Substantia nigra (tissue), 51 donors: ENCODE measurements at places on chromosomes 16 and 17.

- no peak for DNase-seq
Observed at GRCh38 chr17:65190467-65191097, 53.4 kb downstream of the RGS9 start.

GRCh38 chr17:29158096-29158487, 22.1 kb downstream of the MYO18A start:
- DNase-seq, result no peak

- peak; percentile 8 for DNase-seq
Observed at GRCh38 chr17:50816771-50817751, 18.3 kb upstream of the WFIKKN2 start.

DNA sequence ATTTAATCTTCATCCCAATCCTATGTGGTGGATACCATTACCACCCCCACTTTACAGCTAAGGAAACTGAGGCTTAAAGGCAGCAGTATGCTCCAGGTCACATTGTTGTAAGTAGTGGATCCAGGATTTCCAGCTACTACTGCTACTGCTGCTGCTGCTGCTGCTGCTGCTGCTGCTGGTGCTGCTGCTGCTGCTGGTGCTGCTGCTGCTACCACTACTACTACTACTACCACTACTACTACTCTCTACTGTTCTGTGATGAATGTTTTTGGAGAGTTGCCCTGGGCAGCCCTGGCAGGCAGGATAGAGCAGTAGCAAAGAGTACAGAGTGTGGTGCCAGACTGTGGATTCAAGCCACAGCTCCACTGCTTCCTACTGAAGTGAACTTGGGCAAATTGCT, 49.3 kb upstream of the SLC12A3 start:
- DNase-seq, result peak; percentile 5

- DNase-seq, result no peak
Observed at GRCh38 chr16:87493608-87494280, 920 bp upstream of the ZCCHC14 start.
